ENCODE measurements at places on chromosomes 5 and 9. TPM values are rescaled to one million over a fixed set of nuclear protein-coding genes. Genes with fewer than 3 reads are reported as not detected.

DNA sequence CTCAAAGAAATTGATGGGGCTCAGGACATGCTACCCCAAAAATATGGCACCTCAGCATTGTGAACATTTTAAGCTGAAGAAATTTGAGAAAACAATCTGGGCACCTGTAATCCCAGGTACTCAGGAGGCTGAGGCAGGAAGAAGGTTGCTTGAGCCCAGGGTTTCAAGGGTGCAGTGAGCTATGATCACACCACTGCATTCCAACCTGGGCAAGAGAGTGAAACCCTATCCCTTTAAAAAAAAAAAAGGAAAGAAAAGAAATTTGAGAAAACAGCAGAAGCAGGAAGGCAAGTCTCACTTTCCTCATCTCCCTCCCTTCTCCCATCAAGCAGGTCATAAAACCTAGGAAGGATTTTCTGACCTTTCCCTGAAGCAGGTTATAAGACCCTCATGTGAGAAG is 23.6 kb downstream of the TPD52L3 start:
- no peak for DNase-seq

SPINK5 gene
- not detected for total RNA-seq

LMAN2 gene
- total RNA-seq = 137 TPM

GRCh38 chr5:36640949-36641348 is 34.5 kb downstream of the SLC1A3 start:
- no peak for DNase-seq

OR2V2 gene
- total RNA-seq = not detected
